ENCODE measurements at places on chromosomes 1 and 21.

DNA sequence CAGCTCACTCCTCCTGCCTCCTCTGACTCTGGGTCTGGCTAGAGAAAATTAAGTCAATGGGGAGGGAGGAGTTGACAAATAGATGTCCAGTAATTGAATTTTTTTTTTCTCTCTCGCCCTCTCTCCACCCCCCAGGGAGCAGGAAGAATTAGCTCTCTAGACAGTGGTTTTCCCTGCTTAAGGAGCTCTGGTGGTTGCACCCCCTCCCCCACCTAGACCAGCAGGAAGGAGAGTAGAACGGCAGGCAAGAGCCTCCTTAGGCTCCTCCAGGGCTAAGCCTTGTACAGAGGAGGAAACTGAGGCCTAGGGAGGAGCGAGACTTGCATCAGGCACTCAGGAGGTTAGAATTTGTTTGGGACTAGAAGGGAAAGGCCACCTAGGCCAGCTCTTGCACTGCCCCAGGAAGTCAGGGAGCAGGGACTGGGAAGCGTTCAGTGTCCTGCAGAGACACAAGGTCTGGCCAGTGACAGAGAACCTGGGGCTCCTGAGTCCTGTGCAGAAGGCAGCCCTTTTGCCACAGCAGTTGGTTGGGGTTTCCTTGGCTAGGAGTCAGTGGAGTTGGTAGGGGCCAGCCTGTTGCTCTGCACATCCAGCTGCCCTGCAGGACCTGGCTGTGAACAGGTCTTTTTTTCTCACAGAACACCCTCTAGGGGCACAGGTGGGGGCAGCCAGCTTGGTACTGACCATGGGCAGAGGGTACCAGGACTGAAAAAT, 49.5 kb upstream of the ACOT11 start:
- DNase-seq: no peak

- DNase-seq: no peak
These were observed 708.4 kb downstream of the KCNT2 start for GRCh38 chr1:195899762-195900352.

- DNase-seq: no peak
These were observed 11.5 kb upstream of the SLC9A1 start for GRCh38 chr1:27166351-27166802.

GRCh38 chr1:43300378-43301094, at the start of gene TIE1:
Gene TIE1, plus strand, starts transcription at chr1:43300982. Its CDS starts 90 bp downstream, at chr1:43301072.
- DNase-seq: no peak

GRCh38 chr1:214525535-214526019, 25.8 kb downstream of the PTPN14 start:
- DNase-seq: no peak

- DNase-seq: no peak
These were observed 109.4 kb upstream of the DUSP10 start for GRCh38 chr1:221851336-221851735.

DNA sequence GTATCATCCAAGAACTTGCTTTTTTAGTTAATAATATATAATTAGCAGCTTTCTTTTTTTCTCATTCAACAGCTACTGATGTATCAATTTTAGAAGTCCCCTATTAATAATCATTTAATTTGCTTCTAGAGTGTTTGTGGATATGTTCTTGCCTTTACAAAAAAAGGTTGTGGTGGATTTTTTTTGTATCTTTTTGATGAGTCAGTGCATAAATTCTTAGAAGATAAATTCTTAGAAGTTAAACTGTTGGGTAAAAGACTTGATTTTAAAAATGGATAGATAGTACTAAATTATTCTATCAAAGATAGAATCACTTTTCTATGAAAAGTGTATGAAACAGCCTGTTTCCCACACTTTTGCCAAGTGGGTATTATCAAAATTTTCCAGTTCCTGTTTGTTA, 11.9 kb downstream of the FGGY start:
- DNase-seq: no peak

DNA sequence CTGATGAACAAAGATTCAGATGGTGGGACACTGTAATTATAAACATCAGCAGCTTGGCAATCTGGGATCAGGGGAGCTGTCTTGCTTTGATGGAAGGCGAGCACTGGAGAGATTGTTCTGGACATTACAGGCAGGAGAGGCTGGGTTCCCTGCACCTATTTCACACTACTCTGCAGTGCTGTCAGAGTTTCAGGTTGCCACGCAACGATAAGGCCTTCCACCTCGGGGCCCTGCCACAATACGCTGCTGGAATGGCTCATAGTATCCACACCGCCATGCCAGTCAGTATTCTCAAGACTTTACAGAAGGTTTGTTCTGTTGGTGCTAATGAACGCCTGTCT, 96.8 kb downstream of the GLIS1 start:
- no peak for DNase-seq

DNA sequence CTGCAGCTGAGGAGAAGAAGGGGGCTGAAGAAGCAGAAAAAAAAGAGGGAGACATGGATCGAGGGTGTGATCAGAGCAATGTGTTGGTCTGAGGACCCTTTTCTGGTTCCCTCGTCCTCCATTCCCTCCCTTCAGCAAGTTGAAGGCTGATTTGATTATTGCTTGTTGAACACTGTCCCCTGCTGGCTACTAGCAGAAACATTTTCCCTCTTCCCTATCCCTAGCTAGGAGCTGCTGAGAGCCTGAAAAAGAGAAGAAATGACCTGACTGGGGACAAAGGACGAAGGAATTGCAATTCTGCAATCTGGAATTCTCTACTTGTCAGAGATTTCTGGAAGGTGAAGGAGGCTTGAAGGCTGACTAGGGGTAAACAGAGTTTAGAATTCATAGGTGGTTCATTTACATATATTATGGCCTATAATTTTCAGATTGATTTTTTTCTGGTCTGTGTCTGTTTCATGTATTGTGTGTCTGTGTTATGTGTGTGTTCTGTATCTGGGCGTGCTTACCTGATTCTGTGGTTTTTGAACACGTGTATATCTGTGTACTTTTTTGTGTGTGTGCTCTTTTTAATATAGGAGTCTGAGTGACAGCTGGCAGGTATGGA, 9.8 kb downstream of the NHLH1 start:
- no peak for DNase-seq

DNA sequence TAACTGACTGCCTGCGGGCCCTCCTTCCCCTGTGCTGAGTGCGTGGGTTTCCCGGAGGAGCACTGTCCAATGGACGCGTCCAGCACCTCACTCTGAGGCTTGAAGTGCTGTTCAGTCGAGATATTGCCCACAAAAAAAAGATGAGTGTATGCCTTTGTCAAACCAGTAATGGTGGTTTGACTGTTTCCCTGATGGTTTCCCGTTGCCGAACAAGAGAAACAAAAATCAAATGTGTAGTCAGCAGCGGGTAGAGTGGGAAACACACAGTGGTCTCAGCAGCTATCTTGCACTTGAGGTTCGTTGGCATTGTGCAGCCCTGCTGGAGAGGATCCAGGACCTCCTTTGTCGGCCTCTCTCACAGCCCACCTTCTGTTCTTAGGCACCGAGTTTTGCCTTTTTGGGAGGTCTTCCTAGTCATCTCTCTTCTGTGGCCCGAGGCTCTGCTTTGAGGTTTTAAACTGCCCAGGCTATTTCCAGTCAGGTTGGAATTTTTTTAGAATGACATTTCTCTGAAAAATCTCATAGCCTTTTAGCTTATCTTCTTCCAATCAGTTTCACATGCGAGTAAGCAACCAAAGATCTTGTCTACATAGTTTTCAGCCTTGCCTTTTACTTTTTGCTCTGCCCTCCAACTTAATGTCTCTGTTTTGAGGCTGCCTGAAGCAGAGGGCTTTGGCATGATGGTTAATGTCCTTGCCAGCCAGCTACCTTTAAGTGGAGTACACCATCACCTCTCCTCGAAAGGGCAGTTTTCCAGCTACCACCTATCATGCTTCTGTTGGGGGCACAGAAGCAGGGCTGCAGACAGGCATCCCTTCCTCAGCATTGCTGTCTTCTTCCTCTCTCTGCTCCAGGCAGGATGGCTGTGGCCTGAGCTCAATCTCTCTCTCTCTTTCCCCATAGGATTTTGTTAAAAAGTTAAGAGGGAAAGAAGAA, 132.3 kb downstream of the URB2 start:
- DNase-seq: no peak

GRCh38 chr1:1068517-1069055, 5.5 kb downstream of the RNF223 start:
- DNase-seq: no peak

- no peak for DNase-seq
These were observed 62.5 kb downstream of the TMCO4 start for GRCh38 chr1:19737104-19737825.

GRCh38 chr1:33094971-33095604, 14.1 kb downstream of the AZIN2 start:
- no peak for DNase-seq

DNA sequence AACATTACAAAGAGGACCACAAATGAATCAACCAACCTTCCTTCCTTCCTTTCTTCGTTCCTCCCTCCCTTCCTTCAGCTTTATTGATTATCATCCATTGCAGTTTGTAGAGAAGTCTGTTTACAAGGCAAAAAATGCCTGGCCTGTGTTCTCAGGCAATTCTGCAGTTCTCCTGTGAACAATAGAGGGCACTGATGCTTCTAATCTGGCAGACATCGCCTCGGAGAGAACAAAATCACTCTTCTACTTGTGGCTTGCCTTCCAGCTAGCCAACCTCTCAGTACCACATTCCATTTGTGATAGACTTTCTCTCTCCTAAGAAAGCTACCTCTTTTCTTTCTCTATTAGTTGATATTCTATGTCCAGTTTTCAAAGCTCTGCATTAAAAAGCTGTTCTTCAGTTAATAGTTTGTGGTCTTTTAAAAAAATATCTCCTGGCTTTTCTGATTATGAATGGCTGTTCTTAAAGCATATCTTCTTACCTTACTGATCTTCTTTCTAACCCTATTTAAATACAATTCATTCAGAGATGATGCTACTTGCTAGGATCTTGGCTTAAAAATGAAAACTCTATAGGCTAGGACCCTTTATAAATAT, 26.9 kb upstream of the ESRRG start:
- DNase-seq: no peak

GRCh38 chr1:6634371-6635052, 9.8 kb downstream of the THAP3 start:
- DNase-seq: no peak

DNA sequence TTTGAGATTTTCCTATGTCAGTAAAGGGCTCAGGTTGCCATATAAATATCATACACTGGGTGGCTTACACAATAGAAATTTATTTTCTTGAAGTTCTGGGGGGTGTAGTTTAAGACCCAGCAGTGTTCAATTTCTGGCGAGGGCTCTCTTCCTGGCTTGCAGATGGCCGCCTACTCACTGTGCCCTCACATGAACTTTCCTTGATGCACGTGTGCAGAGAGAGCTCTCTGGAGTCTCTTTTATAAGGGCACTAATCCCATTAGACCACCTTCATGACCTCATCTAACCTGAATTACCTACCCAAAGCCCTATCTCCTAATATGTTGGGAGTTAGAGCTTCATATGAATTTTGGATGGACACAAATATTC, 21.1 kb downstream of the TMEM51 start:
- DNase-seq: no peak

DNA sequence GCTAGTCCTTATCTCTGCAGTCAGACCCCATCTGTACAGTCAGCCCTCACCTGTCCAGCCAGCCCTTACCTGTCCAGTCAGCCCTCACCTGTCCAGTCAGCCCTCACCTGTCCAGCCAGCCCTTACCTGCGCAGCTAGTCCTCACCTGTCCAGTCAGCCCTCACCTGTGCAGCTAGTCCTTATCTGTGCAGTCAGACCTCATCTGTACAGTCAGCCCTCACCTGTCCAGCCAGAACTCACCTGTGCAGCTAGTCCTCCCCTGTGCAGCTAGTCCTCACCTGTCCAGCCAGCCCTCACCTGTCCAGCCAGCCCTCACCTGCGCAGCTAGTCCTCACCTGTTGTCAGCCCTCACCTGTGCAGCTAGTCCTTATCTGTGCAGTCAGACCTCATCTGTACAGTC, 506.8 kb downstream of the NPHP4 start:
- DNase-seq: no peak

GRCh38 chr1:2385606-2386280, 5.6 kb downstream of the MORN1 start:
- no peak for DNase-seq

- no peak for DNase-seq
These were observed 104.8 kb downstream of the TOMM20 start for GRCh38 chr1:235023711-235024439.

DNA sequence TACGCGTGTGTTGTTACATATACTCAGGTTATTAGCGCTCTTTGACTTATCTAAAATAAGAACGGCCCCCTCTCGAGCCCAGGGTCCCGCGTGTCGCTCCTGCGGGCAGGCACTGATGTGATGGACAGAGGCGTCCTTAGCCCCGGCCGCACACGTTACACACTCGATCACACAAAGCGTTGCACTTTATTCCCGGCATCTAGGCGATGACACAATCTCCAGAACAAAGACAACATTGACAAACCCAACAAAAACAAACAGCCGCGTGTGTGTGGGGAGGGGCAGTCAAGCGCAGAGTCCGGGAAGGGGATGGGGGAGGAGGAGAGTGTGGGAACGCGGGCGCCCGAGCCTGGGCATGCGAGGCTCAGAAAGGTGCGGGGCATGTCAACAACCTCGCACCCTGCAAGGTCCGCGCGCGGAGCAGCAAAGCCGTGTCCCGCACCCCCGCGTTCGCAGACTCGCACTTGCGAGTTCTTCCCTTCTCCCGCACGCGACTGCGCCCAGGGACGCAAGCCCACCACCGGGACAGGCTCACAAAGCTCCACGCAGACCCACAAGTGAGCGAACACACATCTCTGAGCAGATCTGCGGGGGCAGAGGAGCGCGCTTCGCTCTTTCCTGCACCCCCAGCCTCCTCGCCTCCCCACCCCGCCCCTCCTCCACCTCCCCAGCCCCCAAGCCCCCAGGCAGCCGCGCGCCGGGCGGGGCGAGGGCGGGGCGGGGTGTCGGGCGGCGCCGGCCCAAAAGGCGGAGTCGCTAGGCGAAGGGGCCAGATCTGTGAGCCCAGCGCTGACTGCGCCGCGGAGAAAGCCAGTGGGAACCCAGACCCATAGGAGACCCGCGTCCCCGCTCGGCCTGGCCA, at the start of gene EFNA1:
EFNA1 (plus strand) TSS at position 772 of the 862 bp plus-strand sequence. CDS start 102 bp downstream, outside the sequence.
- DNase-seq: peak; percentile 87

DNA sequence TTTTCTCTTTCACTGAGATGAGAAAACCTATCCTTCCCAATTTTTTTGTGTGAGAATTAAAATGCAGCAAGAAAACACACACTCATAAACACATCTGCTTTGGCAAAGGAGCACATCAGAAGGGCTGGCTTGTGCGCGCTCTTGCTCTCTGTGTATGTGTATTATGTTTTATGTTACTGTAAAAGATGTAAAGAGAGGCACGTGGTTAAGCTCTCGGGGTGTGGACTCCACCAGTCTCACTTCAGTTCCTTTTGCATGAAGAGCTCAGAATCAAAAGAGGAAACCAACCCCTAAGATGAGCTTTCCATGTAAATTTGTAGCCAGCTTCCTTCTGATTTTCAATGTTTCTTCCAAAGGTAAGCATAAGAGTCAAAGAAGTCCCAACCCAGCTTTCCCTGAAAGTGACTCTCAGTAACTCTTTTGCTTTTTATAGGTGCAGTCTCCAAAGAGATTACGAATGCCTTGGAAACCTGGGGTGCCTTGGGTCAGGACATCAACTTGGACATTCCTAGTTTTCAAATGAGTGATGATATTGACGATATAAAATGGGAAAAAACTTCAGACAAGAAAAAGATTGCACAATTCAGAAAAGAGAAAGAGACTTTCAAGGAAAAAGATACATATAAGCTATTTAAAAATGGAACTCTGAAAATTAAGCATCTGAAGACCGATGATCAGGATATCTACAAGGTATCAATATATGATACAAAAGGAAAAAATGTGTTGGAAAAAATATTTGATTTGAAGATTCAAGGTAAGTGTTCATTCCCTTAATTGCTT, at the start of gene CD2:
CD2 (plus strand) TSS at position 233 of the 780 bp plus-strand sequence; CDS start at position 296, 63 bp downstream.
- DNase-seq: no peak

GRCh38 chr1:40247655-40248054, at the start of gene TMCO2:
Gene TMCO2, plus strand, starts transcription at chr1:40247937. Its CDS starts 57 bp downstream, at chr1:40247994.
- no peak for DNase-seq

All from vagina (tissue), 2 donors.